Germinal center (tissue), 1 donor: ENCODE measurements at places on chromosomes 6 and 20.

DNA sequence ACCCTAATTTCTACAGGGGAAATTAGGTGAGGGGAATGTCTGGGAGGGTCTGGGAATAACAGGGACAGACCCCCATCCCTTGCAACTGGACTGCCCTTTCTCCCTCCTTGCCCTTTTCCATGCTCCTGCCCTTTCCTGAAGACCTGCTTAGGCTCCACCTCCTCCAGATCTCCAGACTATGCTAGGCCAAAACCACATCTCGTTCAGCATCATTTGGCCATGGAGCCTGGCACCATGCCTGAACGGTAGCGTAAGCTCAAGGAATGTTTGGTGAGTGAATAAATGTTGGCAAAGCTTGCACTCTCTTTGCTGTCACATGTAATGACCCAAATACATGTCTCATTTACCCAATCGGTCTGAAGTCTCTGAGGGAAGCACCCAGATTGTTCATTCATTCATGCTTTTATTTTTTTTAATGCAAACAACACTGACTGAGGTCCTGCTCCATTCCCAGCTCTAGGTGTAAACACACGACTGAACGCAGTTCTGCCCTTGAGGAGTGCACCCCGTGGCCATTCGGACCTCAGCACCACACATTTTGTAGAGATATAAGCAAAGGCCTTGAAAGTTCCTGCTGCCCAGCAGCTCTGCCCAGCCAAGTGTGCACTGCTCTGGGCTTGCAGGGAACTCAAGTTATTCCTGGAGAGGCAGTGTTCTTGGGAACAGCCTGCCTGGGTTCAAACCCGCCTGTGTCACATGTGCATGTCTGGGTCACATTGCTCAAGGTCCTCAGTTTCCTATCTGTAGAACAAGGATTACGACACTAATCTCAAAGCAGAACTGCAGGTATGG lies 1.1 kb upstream of the GRM4 start:
- DNase-seq: no peak

DNA sequence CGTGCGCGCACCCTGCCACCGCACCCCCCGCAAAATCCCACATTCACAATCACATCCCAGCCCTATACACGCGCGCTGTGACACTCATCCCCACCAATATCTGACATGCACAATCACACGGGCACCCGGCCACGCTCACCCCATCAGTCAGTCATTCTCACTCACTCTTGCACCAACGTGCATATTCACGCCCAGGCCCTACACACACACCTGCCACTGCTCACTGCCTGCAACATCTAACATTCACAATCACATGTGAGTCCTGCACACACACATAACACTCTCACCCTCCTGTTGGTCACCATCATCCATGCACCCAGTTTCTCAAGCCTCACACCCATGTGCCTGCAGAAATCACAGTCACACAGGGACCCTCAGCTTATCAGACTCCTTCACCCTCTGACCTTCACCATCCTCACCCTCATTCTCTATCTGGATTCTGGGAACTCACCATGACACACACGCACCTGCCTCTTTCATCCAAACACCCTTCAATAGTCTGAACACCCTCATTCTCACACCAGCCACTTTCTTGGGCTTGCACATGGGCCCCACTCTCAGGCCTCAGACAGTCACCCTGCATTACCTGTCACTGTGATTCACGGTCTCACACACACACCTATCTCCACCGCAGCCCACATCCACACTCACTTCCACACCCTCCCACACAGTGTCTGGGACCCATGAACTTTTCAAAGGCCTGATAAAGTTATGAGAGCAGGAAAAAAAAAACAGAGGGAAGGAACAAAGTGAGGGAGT lies 748 bp upstream of the ATP9A start:
- no peak for DNase-seq

GRCh38 chr20:35502352-35502751 lies 27.1 kb downstream of the C20orf173 start:
- DNase-seq: peak; percentile 82

GRCh38 chr20:38680500-38681306 lies 43.6 kb upstream of the SLC32A1 start:
- no peak for DNase-seq

GRCh38 chr6:11008821-11009220 lies 35.3 kb downstream of the ELOVL2 start:
- DNase-seq: no peak

DNA sequence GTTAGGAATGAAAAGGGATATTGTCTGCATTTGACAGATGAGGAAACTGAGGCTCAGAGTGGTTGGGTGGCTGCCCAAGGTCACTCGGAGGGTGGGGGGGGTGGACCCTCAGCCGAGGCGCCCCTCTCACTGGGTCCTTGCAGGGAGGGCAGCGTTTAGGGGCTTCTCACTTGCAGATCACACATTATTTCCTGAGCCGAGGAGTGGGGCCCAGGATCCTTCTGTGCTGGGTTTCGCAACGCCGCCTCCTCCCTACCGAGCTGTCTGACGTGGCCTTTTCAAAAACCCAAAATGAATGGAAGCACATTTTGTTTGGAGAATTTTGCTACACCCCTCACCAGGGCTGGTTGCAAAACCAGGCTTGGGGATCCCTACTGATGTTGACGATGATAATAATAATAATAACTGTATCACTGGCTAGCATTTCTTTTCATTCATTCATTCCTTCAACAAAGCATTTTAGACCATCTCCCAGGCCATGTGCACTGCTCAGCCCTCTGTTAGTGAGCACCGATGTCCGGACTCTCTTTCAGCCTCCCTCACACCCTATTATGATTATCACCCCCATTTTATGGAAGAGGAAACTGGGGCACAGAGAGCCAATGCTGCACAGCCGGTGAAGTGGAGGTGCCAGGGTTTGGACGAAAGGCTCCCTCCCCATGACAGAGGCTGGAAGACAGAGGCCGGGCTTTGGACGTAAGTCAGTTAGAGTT lies 5.2 kb downstream of the DLGAP4 start:
- no peak for DNase-seq
